ENCODE measurements at places on chromosomes 11 and 22.

DNA sequence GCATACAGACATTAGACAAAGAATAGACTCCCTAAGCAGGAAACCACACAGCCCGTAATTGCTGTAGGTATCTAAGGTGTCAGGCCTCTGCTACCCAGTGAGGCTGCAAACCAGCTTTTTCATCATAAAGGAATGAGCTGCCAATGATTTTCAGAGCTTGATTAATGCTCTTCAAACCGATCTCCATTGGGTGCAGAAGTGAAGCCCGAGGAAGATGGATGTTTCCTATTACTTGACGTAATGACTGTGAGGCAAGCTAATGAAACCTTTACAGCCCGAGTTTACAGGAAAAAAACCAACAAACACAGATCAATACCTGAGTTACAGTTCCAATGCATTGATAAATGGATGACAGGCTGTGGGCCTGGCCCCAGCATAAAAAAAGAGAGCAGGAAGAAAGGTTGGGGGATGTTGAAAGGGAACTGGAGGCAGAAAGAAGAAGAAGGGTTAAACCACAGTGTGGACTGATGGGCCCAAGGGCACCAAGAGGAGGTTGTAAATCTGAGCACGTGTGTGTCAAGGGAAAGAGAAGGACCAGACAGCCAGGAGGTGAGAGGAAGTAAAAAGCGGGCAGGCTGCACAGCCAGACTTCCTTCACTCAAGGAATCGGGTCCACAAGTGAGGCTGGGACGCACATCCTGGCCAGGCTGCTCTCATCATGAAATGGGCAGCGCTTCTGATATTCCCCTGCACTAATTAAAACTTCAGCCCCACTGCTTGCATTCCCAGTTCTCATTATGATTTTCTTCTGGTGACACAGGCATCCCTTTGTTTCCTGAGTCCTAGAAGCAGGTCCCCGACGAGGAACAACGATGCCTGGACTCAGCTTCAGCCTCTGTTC lies 70.6 kb upstream of the NTM start:
- DNase-seq, result no peak

DNA sequence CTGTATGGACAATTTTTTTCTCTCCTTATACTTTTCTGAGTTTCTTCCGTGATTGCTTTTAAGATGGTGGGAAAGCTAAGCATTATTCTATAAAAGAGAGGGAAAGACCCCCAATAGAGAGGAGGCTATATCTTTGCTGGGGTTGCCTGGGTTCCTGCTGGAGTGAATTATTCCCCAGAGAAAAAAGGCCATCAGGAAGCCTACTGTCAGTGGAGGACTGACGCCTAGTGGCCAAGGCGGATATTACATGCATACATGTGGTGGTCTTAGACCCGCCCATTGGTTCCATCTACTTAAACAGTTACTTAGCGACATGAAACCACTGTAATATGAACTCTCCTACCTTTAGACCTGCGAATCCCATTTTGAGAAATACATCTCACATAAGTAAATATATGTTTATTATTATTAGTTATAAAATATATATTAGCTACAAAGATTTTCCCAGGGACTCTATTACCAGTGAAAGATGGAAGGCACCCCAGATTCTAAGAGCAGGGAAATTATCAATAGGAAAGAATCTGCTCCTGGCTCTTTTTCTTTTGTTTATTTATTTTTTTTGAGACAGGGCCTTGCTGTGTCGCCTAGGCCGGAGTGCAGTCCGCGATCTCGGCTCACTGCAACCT lies 15.7 kb upstream of the PGA3 start:
- DNase-seq, result peak; percentile 40

DNA sequence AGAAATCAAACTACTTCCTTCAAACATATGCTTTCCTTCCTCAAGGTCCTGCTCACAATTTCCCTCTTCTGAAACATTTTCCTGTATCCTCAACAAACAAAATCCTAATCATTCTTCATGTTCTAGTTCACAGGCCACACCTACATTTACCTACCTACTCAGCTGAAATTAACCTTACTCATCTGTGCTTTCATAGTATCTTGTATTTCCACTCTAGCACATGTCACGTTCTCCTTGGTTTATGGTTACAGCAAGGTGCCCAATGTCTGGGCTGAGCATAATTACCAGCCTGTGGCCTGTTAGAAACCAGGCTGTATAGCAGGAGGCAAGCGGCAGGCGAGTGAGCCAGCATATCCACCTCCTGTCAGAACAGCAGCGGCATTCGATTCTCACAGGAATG lies 13.2 kb downstream of the DCUN1D5 start:
- no peak for DNase-seq

GRCh38 chr22:21915624-21916308 lies 36.9 kb downstream of the PPM1F start:
- DNase-seq, result no peak

DNA sequence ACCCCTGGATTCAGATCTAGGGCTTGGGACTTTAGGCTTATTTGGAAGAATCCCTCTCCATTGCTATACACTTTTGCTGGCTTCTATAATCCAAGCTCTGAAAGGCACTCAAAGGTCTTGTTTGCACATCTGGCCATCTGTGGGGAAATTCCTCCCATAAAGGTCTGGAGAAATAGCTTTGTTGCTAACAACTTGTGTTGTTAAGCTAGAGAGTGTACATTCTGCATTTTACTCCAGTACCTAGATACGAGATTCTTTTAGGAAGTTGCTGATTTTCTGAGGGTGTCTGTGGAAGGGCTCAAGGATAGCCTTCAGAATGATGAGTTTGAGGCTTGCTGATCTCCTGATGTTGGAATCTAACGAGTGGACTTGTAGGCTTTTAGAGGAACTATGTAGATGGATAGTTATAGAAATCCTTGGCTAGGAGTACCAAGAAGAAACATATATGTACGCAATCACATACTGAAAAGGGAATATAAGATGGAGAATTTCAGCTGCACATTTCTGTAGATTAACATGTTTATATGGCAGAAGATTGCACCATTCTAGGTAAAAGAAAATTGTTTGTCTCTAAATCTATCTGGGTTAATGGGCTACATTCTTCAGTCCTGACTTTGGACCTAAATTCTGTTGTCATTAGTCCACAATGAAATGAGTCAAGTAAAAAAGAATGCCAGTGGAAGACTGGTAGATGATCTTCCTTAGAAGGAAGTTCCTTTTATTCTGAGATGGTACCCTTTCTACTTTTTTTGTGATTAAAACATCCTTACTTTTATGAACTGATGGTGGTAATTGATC lies 51.0 kb downstream of the UBASH3B start:
- DNase-seq, result no peak

- no peak for DNase-seq
These were observed 57.8 kb upstream of the APOA1 start for GRCh38 chr11:116895048-116895757.

GRCh38 chr11:12810568-12810894 lies 136.3 kb downstream of the TEAD1 start:
- no peak for DNase-seq

All from stimulated activated CD4-positive, alpha-beta T cell treated with anti-CD3 and anti-CD28 coated beads, TNF-alpha, amount 100 ng/mL, for 1 hour (primary cell).